ENCODE measurements at places on chromosomes 1 and 21.

DNA sequence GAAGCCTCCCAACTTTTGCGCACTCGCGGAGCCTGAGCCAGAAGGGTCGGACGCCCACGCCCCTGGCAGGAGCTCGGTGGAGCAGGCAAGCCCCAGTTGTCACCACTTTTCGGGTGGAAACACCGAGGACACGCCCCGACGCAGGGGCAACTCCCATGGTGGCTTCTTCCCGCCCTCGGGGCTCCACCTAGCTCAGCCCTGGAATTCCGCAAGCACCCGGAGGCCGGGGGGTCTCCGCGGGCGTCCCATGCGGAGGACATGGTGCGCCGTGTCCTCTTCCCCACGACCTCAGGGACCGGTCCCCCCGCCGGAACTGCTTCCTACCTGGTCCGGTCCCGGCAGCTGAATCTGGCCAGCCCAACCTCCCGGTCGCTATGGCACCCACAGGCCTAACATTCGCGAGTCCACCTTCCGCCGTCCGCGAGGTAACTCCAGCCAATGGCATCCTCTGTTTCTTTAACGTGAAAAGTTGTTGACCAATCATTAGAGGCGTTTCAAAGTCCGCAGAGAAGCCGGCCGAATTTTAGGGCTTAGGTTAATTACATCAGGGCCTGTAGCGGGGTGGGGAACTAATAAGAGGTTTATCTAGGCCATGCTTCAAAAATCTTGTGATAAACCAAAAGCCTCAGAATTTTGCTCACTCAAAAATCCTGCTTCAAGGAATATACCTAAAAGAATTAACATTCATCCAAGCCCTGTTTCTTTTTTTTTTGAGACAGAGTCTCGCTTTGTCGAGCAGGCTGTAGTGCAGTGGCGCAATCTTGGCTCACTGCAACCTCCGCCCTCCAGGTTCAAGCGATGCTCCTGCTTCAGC lies at the start of gene STPG1:
Gene STPG1 (minus strand): TSS at position 433 of the 814 bp plus-strand sequence. CDS start 12,394 bp downstream, outside the sequence.
- H3K27ac ChIP-seq = peak within 1 kb of the TSS; percentile 66
- H3K27me3 ChIP-seq = no peaks in the 10 kb centered on the region
- peak; percentile 85 for DNase-seq
- H3K4me3 ChIP-seq = peak within 1 kb of the TSS; percentile 65

GRCh38 chr1:167739752-167740151 lies 18.0 kb downstream of the MPZL1 start:
- H3K27ac ChIP-seq = no peak overlapping the region
- DNase-seq = no peak
- H3K27me3 ChIP-seq = no peaks in the 10 kb centered on the region
- no peak overlapping the region for H3K4me3 ChIP-seq

GRCh38 chr1:180382326-180383115 lies 119.9 kb downstream of the ACBD6 start:
- no peak overlapping the region for H3K27ac ChIP-seq
- H3K4me3 ChIP-seq = no peak overlapping the region
- peaks cover 6% of the 10 kb centered on the region for H3K36me3 ChIP-seq
- DNase-seq = peak; percentile 6

- DNase-seq = no peak
- no peaks in the 10 kb centered on the region for H3K4me1 ChIP-seq
- H3K36me3 ChIP-seq = no peaks in the 10 kb centered on the region
- H3K27ac ChIP-seq = no peak overlapping the region
Observed at GRCh38 chr1:231776757-231777062, 150.1 kb downstream of the DISC1 start.

DNA sequence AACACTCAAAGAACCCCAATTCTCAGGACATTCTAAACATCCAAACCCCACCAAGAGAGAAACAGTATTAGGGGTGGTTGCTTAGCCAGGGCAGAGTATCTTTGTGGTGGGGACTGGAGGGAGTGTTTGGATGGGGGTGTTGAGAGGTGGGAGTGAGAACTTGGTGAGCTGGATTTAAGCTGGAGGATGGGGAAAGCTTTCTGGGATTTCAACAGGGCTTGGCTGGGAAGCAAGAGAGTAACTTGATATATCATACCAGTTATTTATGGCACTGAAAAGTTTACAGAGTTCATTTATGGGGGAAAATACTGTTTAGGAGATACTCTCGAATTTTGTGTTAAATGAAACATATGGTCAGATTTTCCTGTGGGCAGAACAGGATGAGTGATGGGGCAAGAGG lies 6.8 kb upstream of the CNIH3 start:
- H3K4me3 ChIP-seq = no peak overlapping the region
- no peaks in the 10 kb centered on the region for H3K27me3 ChIP-seq
- H3K27ac ChIP-seq = no peak overlapping the region
- no peaks in the 10 kb centered on the region for H3K4me1 ChIP-seq
- H3K36me3 ChIP-seq = no peaks in the 10 kb centered on the region
- DNase-seq = no peak

GRCh38 chr1:235657269-235657668 lies 7.7 kb upstream of the GNG4 start:
- H3K36me3 ChIP-seq = no peaks in the 10 kb centered on the region
- no peaks in the 10 kb centered on the region for H3K27me3 ChIP-seq
- no peak for DNase-seq
- no peaks in the 10 kb centered on the region for H3K4me1 ChIP-seq
- no peak overlapping the region for H3K4me3 ChIP-seq
- H3K27ac ChIP-seq = no peak overlapping the region

DNA sequence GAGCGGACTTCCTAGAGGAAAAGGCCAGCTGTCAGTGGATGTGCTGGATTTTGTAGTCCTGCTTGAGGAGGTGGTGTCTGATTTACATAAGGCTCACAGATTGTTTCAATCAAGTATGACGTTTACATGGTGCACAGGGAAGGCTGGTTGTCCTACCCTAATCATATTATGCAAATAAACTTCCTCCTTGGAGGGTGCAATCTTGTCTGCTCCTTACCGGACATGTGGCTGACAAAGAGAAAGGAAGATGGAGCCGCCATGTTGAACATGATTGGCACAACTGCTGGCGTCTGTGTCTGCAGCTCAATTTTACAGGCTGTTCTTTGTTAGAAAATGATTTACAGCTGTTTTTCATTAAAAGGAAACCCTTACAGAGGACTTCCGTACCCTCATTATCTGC lies 1656.1 kb downstream of the KCNT2 start:
- H3K4me3 ChIP-seq = no peak overlapping the region
- H3K27ac ChIP-seq = peak overlapping the region; percentile 78
- no peaks in the 10 kb centered on the region for H3K27me3 ChIP-seq
- DNase-seq = peak; percentile 91

DNA sequence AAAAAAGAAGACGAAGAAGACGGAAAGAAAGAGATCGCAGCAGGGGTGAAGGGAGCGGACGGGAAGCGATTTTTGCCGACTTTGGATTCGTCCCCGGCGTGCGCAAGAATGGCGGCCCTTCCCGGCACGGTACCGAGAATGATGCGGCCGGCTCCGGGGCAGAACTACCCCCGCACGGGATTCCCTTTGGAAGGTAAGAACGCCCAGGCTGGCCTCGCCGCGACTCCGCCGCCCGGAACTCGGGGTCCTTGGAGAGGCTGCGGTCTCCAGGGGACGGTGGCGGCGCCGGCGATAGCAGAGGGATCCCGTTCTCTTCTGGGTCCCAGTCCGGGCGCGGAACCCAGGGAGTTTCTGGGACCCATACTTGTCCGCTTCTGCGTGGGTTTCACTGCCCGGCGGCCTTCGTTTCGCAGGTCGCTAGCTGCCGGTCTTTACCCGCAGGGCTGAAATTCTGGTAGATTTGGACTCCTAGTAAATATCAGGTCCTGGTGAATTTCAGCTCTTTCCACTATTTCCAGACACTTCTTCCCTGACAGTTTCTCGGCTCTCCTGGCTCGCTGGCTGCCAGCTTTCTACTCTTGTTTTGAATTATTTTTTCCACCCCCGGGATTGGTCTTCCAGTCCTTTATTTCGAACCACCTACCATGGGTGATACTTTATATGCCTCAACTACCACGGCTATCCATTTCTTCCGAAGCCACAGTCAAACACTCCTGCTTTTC lies 1.0 kb downstream of the PAX7 start:
- H3K27me3 ChIP-seq = peaks cover 37% of the 10 kb centered on the region
- peak overlapping the region; percentile 77 for H3K27ac ChIP-seq
- peaks cover 5% of the 10 kb centered on the region for H3K36me3 ChIP-seq
- no peak for DNase-seq
- peaks cover 11% of the 10 kb centered on the region for H3K4me1 ChIP-seq
- peak overlapping the region; percentile 56 for H3K4me3 ChIP-seq

GRCh38 chr1:97603218-97603617 lies 317.6 kb downstream of the DPYD start:
- no peaks in the 10 kb centered on the region for H3K36me3 ChIP-seq
- H3K27me3 ChIP-seq = peaks cover 14% of the 10 kb centered on the region
- DNase-seq = peak; percentile 83
- peak overlapping the region; percentile 9 for H3K4me3 ChIP-seq
- peaks cover 21% of the 10 kb centered on the region for H3K4me1 ChIP-seq

DNA sequence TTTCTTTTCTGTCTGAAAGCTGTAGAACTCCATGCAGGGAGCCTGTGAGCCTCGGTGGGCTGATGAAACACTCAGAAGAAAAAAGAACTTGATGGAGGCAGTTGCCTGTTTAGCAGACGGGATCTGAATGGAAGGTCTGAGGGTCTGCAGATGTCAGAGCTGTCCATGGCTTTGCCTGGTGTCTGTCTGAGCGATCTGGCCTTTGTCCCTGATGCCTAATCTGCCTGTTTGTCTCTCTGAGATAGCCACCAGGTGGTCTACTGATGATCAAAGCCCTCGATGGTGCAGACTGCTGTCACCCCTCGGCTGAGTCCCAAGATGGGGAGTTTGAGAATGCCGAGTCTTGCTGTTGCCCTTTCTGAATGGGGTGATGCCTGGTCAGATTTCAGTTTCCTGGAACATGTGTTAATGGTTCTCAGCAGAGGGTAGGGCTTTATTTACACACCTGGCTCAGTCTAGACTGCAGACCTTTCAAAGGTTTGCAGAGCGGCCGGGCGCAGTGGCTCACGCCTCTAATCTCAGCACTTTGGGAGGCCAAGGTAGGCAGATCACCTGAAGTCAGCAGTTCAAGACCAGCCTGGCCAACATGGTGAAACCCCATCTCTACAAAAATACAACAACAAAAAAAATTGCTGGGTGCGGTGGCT lies 90.4 kb downstream of the KIF26B start:
- no peaks in the 10 kb centered on the region for H3K36me3 ChIP-seq
- no peak overlapping the region for H3K27ac ChIP-seq
- no peak overlapping the region for H3K4me3 ChIP-seq
- H3K4me1 ChIP-seq = no peaks in the 10 kb centered on the region
- DNase-seq = no peak
- H3K27me3 ChIP-seq = peaks cover 4% of the 10 kb centered on the region

DNA sequence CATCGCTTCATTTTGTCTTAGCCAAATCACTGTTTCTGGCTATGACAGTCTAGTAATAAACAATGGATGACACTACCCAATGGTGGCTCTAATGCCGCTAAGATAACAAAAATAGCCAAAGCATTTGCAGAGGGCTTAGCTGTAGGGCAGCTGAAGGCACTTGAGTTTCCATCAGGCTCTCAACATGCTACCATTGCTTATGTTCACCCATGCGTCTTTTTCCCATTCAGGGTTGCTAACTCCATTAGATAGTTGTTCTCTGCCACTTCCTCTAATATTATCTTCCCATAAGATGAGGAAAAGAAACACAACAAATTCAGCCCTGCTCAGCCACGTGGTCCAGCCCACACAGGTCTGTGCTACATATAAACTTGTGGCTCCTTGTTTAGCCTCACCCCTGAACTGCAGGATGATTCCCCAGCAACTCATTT lies 159.6 kb downstream of the TOMM20 start:
- H3K27me3 ChIP-seq = no peaks in the 10 kb centered on the region
- DNase-seq = no peak
- no peak overlapping the region for H3K4me3 ChIP-seq
- H3K4me1 ChIP-seq = peaks cover 9% of the 10 kb centered on the region
- H3K27ac ChIP-seq = no peak overlapping the region
- no peaks in the 10 kb centered on the region for H3K36me3 ChIP-seq

- H3K4me1 ChIP-seq = no peaks in the 10 kb centered on the region
- peaks cover 72% of the 10 kb centered on the region for H3K36me3 ChIP-seq
- no peaks in the 10 kb centered on the region for H3K27me3 ChIP-seq
- H3K27ac ChIP-seq = no peak overlapping the region
- H3K4me3 ChIP-seq = no peak overlapping the region
- DNase-seq = no peak
Observed at GRCh38 chr1:201849372-201850052, 20.6 kb downstream of the IPO9 start.

GRCh38 chr1:39687243-39687642 lies 4.0 kb downstream of the HPCAL4 start:
- H3K27me3 ChIP-seq = peaks cover 69% of the 10 kb centered on the region
- H3K36me3 ChIP-seq = no peaks in the 10 kb centered on the region
- H3K4me3 ChIP-seq = no peak overlapping the region
- DNase-seq = no peak
- H3K27ac ChIP-seq = no peak overlapping the region
- H3K4me1 ChIP-seq = peaks cover 10% of the 10 kb centered on the region

DNA sequence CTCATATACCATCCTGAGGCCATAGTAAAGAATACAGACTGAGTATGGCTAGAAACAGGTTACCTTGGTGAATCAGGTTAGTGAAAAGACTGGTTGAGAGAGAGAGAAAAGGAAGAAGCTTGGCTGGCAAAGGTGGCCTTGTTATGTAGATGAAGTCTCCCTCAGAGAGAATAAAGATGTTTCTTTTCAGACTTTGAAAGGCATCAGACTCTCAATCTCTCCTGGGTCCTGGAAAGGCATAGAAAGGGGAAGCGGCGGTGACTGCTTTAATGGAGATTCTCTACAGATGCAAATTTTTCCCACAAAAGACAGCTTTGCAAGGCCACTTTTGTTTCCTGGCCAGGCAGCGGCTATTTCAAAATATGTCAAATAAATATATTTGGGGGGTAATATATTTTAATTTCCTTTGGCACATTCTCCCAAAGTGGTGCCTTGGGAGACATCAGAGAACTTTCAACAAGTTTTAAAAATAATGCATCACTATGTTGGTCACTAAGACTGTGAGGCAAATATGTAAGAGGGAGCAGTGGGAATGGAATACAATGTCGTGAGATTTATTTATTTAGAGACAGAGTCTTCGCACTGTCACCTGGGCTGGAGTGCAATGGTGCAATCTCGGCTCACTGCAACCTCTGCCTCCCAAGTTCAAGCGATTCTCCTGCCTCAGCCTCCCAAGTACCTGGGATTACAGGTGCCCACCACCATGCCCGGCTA lies 46.1 kb downstream of the NPHS2 start:
- no peaks in the 10 kb centered on the region for H3K4me1 ChIP-seq
- no peak for DNase-seq
- peaks cover 10% of the 10 kb centered on the region for H3K27me3 ChIP-seq
- no peaks in the 10 kb centered on the region for H3K36me3 ChIP-seq
- no peak overlapping the region for H3K4me3 ChIP-seq

DNA sequence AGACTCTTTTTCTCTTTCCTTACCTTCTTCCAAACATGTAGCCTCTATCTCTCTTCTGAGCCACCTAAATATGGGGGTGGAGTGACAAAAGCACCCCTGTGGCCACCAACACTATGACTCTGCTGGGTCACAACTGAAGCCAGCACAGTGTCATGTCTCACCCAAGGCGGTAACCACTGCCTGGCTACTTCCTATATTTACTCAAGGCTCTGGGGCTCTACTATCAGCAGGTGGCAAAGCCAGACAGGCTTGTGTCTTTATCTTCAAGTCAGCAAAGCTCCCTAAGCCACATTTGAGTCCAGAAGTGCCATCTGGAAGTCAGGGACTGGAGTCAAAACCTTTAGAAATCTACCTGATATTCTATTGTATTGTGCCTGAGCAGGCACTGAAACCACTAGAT lies 1515.2 kb downstream of the PLA2G4A start:
- no peaks in the 10 kb centered on the region for H3K36me3 ChIP-seq
- no peaks in the 10 kb centered on the region for H3K4me1 ChIP-seq
- no peaks in the 10 kb centered on the region for H3K27me3 ChIP-seq
- DNase-seq = no peak

GRCh38 chr1:217660353-217661062 lies 29.4 kb downstream of the SPATA17 start:
- H3K4me1 ChIP-seq = no peaks in the 10 kb centered on the region
- no peak for DNase-seq
- H3K27ac ChIP-seq = no peak overlapping the region
- H3K27me3 ChIP-seq = no peaks in the 10 kb centered on the region
- H3K4me3 ChIP-seq = no peak overlapping the region
- no peaks in the 10 kb centered on the region for H3K36me3 ChIP-seq

Data from A673 (cell line).